ENCODE measurements at places on chromosomes 4 and X.

DNA sequence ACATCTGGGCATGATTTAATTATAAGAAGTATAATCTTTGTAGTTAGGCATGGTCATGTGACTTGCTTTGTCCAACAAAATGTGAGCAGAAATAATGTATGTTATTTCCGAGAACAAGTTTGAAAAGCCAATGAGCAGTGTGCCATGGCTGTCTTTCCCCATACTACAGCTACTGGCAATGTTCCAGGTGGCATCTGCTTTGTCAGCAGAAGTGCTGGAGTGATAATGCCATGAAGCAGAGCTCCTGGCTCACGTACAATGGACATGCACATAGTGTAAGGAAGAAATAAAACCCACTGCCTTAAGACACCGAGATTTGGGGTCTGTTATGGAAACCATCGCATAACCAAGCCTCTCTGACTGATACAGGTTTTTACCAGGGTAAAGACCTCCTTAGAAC lies 212.6 kb upstream of the RASGEF1B start:
- DNase-seq: peak; percentile 40

GRCh38 chr4:8709729-8710360 lies 117.3 kb downstream of the CPZ start:
- no peak for DNase-seq

GRCh38 chrX:68072041-68072440 lies 361.3 kb downstream of the OPHN1 start:
- DNase-seq: no peak

GRCh38 chrX:24482823-24483415 lies 17.8 kb downstream of the PDK3 start:
- no peak for DNase-seq

DNA sequence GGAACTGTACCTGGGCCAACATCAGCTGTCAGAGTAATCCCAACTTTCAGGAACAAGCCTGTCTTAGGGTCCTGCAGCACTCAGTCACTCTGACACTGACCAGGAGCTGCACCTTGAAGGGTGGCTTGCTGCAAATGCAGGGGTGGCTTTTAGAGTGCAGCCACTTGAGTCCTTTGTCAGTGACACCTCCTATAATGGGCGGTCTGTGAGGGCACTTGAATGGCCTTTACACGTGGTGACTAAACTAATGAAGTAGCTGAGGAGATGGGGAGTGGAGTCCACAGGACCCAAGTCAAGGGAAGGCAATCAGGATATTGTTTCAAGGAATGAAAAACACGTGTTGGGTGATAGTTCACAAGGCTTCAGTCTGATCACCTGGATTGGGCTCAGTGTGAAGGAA lies 11.1 kb upstream of the LNX1 start:
- DNase-seq: no peak

DNA sequence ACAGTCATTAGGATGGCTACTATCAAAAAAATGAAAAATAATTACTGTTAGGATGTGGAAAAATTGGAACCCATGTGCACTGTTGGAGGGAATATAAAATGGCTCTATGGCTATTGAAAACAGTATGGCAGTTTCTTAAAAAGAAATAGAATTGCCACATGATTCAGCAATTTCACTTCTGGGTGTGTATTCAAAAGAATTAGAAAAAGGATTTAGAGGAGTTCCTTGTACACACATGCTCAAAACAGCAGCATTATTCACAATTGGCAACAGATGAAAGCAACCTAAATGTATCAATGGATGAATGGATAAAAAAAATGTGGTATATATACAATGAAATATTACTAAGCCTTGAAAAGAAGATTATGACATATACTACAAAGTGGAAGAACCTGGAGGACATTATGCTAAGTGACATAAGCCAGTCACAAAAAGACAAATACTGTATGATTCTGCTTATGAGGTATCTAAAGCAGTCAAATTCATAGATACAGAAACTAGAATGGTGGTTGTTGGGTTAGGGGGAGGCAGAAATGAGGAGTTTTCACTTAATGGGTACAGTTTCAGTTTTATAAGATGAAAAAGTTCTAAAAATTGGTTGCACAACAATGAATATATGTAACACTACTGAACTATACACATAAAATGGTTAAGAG lies 123.2 kb downstream of the ELOVL6 start:
- DNase-seq: no peak

GRCh38 chr4:1208970-1209704 lies 36.8 kb upstream of the SPON2 start:
- DNase-seq: no peak

DNA sequence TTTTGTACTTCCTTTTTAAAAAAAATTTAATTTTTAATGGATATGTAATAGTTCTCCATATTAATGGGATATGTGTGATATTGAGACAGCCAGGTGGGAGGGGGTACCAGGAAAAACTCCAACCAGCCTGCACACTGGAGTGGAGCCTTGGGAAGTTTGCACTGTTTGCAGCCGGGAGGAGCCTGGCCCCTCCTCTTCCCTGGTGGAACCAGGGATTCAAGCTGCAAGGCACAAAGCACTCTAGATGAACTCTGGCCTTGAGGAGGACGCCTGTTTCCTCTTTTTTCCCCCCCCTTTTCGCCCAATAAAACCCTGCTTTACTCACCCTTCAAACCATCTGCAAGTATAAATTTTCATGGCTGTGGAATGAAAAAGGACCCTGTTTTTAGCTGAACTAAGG lies 48.2 kb upstream of the GC start:
- DNase-seq: peak; percentile 5

DNA sequence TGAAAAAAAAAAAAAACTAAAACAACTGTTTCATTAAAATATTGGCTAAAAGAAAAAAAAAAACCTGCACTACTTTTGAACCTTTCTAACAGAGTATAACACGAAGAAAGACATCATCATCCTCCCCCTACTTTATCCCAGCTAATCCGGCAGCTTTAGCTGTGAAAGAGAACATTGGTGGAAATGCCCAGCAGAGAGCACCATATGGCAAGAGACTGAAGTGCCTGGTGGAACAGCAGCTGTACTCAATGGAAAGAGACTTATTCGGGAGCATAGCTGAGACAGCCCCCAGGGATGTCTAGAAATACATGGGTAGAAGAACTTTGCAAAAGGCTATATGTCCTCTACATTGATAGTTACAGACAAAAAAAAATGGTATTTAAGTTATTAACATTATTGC lies 30.3 kb downstream of the STPG2 start:
- DNase-seq: peak; percentile 5

GRCh38 chr4:145795521-145795920 lies 115.6 kb downstream of the C4orf51 start:
- no peak for DNase-seq

DNA sequence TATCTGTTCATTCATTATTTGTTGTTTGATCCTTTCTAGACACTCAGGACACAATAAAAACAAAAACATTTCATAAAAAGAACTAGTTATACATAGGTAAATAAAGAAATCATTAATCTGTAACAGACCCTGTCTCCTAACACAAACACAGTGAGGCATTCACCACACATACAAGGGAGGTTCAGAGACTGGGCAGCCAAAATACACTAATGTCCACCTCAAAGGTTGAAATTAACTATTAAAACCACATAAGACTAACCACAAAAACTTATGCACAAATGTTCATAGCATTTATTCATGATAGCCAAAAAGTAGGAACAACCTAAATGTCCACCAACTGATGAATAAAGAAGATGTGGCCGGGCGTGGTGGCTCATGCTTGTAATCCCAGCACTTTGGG lies 7.8 kb downstream of the PAPSS1 start:
- no peak for DNase-seq

DNA sequence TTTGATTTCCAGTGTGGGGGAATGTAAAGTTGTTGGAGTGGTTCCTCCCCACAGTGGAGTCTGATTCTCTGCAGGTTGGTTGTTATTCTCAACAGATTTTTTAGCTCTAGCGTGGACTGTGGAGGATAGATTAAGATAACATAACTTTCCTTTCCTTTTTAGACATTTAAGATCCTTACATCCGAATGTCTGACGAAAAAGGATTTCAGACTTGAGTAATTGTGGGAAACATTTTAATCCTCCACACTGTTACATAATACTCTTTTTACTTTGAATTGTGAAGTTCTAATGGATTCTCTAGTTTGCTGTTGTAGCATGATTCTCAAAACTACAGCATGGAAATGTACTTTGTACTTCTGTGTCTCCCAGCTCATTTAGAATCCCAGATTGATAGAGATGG lies 107.8 kb downstream of the ARHGAP10 start:
- DNase-seq: no peak

DNA sequence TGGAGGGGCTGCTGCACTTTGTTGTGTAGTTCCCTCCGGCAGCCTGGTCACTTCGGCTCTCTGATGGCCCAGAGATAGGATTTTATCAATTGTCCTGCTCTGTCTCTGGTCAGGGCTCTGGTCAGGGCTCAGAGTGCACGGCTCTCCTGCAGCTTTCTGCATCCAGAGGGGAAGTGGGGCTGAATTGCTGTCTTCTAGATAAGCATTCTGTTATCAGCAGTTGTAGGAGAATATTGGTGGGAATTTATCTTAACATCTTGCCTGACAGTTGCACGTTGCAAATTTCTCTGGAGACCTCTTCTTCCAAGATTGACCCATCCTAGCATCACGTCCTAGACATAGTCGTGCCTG lies 62.8 kb downstream of the FAM193A start:
- DNase-seq: no peak

GRCh38 chrX:24099394-24099793 lies 44.6 kb downstream of the EIF2S3 start:
- no peak for DNase-seq

GRCh38 chrX:137041329-137041728 lies 7.5 kb upstream of the GPR101 start:
- no peak for DNase-seq

- no peak for DNase-seq
Measured at GRCh38 chrX:21885568-21885967, 29.8 kb downstream of the YY2 start.

DNA sequence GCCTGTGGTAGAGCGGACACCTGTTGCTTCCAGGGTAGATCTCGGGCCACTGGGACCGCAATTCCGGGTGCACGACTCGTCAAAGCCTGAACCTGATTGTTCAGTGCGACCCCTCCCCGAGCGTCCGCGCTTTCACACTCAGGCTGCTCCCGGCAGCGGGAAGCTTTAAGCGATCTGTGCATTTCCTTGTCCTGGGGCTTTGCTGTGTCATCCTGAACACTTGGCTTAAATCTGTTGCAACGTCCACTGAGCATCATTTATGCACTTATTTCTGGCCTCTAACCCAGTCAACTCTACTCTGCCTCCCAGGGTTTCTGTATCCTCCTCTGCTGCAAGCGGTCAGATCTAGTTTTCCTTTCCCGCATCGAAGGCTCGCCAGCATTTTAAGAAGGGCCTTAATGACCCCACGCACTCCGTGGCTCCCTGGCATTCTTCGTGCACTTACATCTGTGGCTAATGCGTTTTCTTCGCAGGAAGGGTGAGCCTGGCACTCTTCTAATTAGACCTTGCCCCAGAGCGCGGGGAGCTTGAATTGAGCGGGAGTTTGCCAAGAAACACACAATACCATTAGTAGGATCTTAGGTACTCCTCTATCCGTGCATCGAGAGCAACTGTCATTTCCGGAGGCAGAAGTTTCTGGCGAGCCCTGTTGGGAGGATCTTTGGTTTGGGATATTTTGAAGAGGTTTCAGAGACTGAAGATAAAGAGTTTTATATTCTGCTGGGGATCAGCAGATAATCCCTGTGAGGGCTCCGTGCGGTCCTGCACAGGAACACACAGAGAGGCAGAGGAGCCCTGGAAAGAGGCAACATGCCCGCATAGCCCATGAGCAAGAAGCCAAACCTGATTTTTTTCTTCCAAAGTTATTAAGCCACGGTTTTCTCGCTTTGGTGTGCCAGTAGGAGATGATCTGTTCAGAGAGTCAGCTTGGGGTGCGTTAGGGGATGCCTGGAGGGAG lies 654 bp upstream of the DDIT4L start:
- no peak for DNase-seq

All from large intestine (tissue), 12 donors.